Hippocampal formation (tissue), 2 donors: ENCODE measurements at places on chromosomes 4 and X.

DNA sequence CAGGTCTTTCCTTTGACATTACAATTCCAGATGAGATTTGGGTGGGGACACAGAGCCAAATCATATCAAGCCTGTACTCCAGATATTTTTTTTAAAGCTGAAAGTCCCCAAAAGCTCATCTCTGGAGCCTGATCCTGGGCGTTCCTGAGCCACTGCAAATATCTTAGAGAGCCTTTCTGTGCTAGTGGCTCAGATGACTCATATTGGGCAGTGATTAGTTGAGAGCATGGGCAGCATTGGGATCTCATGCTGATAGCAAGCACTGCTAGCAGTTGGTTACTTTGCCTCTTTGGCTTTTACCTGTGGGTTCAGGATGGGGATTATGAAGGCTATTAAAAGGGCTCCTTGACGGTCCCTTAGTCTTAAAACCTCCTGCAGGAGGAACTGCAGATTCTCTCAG, 51.4 kb upstream of the SCRG1 start:
- DNase-seq: no peak

- DNase-seq: peak; percentile 87
These were observed 45.5 kb upstream of the FAM241A start for GRCh38 chr4:112099701-112100297.

DNA sequence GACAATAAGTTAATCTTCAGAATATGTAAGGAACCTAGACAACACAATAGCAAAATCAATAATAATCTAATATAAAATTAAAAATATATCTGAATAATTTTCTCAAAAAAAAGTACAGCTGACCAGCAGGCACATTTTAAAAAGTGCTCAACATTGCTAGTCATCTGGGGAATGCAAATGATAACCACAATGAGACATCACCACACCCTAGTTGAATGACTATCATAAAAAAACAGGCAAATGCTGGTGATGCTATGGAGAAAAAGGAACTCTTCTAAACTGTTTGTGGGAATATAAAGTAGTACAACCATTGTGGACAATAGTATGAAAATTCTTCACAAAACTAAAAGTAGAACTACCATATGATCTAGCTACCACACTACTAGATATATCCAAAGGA, 956.9 kb upstream of the NDST4 start:
- no peak for DNase-seq

DNA sequence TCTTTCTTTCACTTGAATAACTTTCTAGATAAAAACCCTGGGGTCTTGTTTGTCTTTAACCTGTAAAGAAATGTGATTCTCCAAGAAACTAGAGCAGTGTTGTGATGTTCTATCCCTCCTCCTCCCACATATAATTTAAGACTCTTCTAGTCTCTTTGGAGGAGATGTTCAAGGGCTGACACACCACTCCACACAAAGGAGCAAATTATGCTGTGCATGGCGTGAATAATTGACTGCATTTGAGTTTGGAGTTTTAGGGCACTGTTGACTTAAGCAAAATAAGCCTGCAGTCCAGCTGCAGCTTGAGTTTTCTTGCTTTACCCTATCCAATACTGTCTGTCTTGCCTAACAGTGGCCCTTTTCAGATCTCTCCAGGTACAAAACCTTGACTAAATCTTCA, 119.7 kb downstream of the CHRDL1 start:
- DNase-seq: no peak

GRCh38 chrX:104310090-104310489, 55.4 kb upstream of the ESX1 start:
- peak; percentile 47 for DNase-seq

- no peak for DNase-seq
These were observed 23.4 kb upstream of the PLCXD1 start for GRCh38 chrX:257681-258289.

DNA sequence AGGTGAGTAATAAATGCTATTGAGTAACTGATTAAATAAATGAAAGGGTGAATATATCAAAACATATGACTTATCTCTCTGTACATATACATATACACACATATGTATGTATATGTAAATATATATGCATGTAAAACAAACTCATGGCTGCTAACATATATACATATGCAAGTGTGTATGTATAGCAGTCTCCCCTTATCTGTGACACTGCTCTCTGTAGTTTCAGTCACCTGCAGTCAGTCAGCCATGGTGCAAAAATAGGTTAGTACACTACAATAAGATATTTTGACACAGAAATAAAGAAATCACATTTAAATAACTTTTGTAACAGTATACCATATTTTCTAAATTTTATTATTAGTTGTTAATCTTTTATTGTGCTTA, 467.4 kb downstream of the EPHA5 start:
- DNase-seq: no peak
